Myocyte (in vitro differentiated cells): ENCODE measurements at places on chromosomes 6 and 20. TPM values are rescaled to one million over a fixed set of nuclear protein-coding genes. Genes with fewer than 3 reads are reported as not detected.

The C6orf47 gene
- 20.6 and 24.0 TPM in 2 replicates for total RNA-seq

The FOXC1 gene
- 3.6 and 5.0 TPM in 2 replicates for total RNA-seq

- DNase-seq, result peak; percentile 7
These were observed 82.4 kb downstream of the ZNF292 start for GRCh38 chr6:87237804-87238203.

GRCh38 chr6:1991332-1991878 lies 254.0 kb downstream of the GMDS start:
- no peak for DNase-seq

GRCh38 chr20:39195582-39196021 lies 233.5 kb downstream of the DHX35 start:
- DNase-seq, result no peak

GRCh38 chr6:70857387-70858077 lies 99.3 kb downstream of the B3GAT2 start:
- no peak for DNase-seq

- DNase-seq, result peak; percentile 60
These were observed 19.4 kb downstream of the COL11A2 start for GRCh38 chr6:33172688-33173534.

DNA sequence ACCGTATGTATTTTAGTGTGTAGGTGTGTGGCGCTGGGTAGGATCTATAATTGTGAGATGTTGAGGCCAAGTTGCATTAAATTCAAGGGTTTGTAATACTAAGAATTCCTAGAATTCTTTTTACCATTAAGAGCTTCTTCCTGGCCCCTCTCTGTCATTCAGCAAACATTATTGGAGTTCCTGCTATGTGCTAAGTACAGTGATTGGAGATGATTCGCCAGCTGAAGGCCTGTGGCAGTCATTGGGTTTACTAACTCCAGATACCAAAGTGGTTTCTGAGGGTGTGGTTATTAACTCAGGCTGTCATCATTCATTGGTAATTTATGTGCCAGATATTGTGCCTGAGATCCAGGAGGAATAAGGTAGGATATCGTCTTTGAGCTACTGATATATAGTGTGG lies 167.1 kb downstream of the LAMA2 start:
- peak; percentile 36 for DNase-seq

GRCh38 chr6:64683682-64684081 lies 1023.3 kb downstream of the EYS start:
- peak; percentile 13 for DNase-seq

- no peak for DNase-seq
These were observed 5.1 kb upstream of the DBNDD2 start for GRCh38 chr20:45402946-45403345.

The MAP3K5 gene
- total RNA-seq, result 14.2 and 15.7 TPM in 2 replicates

- DNase-seq, result peak; percentile 65
These were observed 9.0 kb downstream of the UQCC2 start for GRCh38 chr6:33702345-33702977.

DNA sequence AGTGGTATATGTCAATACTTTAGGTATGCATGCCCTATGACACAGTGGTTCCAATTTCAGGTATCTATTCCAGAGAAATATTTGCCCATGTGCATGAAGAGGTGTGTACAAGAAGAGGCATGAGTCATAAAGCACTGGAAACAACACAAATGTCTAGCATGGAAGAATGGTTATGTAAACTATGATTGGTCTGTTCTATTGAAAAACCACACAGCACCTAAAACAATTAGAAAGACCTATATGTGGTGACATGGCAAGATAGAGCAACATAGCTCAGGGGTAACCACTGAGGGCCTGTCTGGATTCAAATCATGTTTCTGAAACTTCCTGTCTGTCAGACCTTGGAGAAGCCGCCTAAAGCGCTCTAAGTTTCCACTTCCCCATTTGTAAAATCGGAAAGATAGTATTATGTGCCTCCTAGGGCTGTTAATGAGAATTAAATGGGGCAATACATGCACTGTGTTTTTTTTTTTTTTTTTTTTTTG lies 76.0 kb upstream of the SHLD1 start:
- DNase-seq, result no peak

- no peak for DNase-seq
These were observed 211.3 kb downstream of the ZNF217 start for GRCh38 chr20:53382263-53382844.

GRCh38 chr20:8790442-8791074 lies 278.3 kb upstream of the PLCB4 start:
- peak; percentile 75 for DNase-seq

DNA sequence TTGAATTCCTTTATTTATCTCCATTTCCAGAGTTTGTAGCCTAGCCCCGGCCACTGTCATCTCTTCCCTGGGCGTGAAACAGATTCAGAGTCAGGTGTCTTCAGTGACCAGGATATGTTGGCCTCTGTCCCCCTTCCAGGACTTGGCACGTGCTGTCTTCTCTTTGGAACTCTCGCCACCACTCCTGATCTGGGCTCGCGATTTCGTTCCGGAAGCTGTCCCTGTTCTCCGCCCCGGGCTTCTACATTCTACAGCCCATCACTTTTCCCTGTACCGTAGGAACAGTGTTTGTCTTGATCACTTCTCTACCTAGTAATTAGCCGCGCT lies 739 bp downstream of the GSS start:
- DNase-seq, result peak; percentile 76

The OR2B6 gene
- total RNA-seq, result not detected in 2 replicates

The PCSK2 gene
- total RNA-seq, result 0.35 TPM in 1 of 2 replicates, not detected in the other

GRCh38 chr6:45112711-45113110 lies 215.4 kb upstream of the RUNX2 start:
- DNase-seq, result no peak

GRCh38 chr6:34491091-34491430 lies 25.2 kb downstream of the PACSIN1 start:
- DNase-seq, result peak; percentile 68

The OPRM1 gene
- not detected in 2 replicates for total RNA-seq

The HLA-DMA gene
- 2.1 and 4.3 TPM in 2 replicates for total RNA-seq

The SH3BGRL2 gene
- 4.0 and 8.2 TPM in 2 replicates for total RNA-seq

DNA sequence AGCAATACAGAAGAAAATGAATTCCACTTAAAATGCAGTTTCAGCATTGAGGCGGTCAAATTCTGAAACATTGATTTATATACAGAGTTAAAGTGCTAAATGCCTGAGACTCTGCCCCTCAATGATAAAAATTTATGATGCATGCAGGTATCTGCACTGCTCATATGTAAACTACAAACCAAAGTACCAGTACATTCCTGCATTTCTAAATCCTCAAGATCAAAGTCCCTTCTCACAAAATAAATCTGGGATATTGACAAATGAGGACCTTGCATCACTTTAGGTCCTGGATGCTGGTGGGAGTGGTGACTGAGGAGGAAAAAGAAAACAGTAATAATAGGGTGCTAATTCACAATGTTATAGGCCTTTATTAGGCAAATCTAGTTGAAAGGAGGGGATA lies 101.9 kb downstream of the FIG4 start:
- no peak for DNase-seq

The CFAP61 gene
- 0.83 and 2.1 TPM in 2 replicates for total RNA-seq

The DDAH2 gene
- total RNA-seq, result 120 and 142 TPM in 2 replicates

The FOXA2 gene
- total RNA-seq, result not detected in 2 replicates

The PRRT1 gene
- not detected in 2 replicates for total RNA-seq

DNA sequence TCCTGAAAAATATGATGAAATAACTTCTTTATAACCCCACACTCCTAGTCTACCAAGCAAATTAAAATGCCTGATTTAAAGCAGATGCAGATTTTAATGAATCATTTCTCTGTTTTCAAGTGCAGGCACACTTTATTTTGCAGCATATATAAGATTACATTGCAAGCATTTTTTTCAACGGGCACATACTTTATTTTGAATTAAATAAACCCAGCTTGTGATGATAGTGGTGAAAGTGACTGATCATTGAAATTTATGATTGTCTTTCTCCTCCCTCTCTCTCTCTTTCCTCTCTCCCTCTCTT lies 12.2 kb upstream of the MOXD1 start:
- no peak for DNase-seq

- DNase-seq, result peak; percentile 21
These were observed 28.3 kb downstream of the CDK5RAP1 start for GRCh38 chr20:33372993-33373441.

The MCCD1 gene
- not detected in 2 replicates for total RNA-seq

DNA sequence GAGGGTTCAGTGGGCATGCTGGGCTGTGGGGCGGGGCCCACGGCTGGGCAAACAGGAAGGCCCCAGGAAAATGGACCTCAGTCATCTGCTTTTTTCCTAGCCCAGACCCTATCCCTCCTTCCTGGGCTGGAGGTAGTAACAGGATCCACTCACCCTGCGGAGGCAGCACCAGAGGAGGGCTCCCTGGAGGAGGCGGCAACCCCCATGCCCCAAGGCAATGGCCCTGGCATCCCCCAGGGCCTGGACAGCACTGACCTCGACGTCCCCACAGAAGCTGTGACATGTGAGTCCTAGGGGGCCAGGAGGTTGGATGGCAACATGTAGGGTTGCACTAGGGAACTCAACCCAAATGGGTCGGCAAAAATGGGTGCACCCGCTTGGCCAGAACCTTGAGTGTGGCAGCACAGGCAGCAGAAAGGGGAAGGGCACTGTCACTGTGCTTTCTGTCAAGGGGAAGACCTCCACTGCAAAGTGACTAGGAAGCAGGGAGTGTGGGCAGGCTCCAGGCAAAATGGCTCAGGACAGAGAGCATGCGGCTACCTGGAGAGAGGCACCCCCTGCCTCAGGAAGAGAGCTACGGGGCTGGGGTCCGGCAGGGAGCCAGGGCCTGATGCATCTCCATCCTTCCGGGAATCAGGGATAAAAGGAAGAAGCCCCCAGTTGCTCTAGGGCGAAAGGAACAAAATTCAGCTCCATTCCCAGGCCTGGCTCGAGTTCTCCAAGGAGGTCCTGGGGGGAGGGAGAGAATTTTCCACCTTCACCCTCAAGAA lies 7.9 kb downstream of the MDFI start:
- no peak for DNase-seq

GRCh38 chr6:146650799-146651481 lies 52.2 kb downstream of the ADGB start:
- no peak for DNase-seq

GRCh38 chr20:32828029-32828680 lies 8.4 kb downstream of the MAPRE1 start:
- DNase-seq, result no peak

DNA sequence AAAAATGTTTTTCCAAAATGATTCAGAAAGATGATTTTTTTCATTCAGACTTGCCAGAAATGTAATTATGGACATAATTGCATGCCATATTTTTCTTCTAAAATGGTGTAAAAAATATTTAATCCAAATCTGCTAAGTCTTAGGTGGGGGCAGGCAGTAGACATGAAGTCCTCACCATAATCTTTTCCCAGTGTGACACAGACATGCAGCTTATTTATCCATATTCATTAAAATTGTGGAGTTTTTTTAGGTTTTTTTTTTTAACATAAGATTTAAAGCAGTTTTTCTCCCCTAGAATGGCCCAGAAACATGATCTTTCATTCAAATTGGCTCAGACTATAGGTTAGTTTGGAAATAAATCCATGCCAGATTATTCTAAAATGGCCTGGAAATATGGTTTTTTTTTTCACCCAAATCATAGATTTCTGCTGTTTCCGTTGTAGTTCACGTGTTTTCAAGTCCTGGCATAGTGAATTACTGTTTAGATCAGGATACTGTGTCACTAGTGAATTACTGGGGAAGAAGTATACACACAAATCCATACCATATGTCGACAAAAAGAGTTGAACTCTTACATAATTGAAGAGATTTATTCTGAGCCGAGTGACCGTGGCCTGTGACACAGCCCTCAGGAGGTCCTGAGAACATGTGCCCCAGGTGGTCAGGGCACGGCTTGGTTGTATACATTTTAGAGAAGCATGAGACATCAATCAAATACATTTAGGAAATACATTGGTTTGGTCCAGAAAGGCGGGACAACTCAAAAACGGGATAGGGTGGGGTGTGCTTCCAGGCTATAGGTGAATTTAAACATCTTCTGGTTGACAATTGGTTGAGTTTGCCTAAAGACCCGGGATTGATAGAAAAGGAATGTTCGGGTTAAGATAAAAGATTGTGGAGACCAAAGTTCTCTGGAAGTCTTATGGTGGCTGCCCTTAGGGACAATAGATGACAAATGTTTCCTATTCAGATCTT lies 33.9 kb downstream of the ZNF133 start:
- DNase-seq, result no peak

DNA sequence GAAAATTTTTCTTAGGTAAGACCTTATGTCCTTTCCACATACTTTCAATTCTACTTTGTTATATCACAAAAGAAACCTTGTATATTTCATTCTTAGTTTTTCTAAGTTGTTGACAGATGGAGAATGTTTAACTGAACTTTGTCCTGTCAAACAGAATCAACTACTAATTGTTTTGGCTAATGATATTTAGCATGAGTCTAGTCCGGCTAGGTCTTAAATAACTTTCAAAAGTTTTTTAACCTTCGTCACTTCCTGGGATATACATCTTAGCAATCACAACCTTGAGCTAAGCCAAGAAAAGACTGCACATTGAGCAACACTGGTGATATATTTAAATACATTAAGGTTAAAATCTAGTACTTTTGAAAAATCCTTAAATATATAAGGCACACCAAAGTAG lies 62.9 kb upstream of the RUNX2 start:
- no peak for DNase-seq
